Stimulated activated CD4-positive, alpha-beta T cell treated with anti-CD3 and anti-CD28 coated beads, Interleukin-4, amount 100 ng/mL, for 24 hours (primary cell): ENCODE measurements at places on chromosomes 2 and 18.

DNA sequence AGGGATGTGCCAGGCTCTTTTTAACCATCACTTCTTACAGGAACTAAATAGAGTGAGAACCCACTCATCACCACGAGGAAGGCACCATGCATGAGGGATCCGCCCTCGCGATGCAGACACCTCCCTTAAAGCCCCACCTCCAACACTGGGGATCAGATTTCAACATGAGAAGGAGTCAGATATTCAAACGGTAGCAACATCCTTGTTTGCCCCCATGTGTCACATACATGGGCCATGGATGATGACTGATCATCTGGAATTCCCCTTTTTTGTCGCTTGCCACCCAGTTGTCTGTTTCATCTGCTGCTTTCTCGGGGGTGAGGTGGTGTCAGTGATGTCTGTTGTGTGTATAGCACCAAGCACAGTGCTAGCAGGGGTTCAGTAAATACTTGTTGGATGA is 57.9 kb downstream of the NCK2 start:
- peak; percentile 81 for DNase-seq

GRCh38 chr2:220276741-220277444 is 649.5 kb downstream of the SLC4A3 start:
- no peak for DNase-seq

GRCh38 chr18:58755304-58756010 is 84.2 kb downstream of the MALT1 start:
- DNase-seq: no peak

DNA sequence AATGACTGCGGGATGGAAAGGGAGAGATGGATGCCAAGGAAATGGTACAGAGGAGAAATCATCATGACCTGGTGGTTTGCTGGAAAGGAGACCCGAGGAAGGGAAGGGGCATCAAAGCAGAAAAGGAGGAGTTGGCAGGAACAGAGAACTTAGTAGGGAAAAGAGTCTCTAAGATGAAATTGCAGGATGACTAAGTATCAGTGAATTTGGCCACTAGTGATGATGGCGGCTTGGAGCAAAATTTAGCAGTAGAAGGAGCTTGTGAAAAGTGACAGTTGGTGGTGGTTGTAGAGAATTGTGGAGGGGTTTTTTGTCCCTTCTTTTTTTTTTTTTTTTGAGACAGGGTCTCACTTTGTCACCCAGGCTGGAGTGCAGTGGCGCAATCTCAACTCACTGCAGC is 10.1 kb downstream of the METAP1D start:
- no peak for DNase-seq

GRCh38 chr2:150222379-150222778 is 265.1 kb downstream of the RND3 start:
- no peak for DNase-seq

DNA sequence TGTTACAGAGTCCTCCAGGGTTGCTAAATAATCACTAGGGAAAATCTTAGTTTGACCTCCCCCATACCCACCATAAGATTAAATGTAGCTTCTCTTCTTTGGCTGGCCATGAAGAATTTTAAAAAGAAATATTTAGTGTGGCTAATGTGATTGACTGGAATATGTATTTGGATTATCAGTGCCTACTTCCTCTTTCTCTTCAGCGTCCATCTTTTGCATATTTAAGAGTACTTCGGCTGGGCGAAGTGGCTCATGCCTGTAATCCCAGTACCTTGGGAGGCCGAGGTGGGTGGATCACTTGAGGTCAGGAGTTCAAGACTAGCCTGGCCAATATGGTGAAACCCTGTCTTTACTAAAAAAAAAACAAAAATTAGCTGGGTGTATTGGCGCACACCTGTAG is 28.8 kb downstream of the ADAM23 start:
- no peak for DNase-seq

DNA sequence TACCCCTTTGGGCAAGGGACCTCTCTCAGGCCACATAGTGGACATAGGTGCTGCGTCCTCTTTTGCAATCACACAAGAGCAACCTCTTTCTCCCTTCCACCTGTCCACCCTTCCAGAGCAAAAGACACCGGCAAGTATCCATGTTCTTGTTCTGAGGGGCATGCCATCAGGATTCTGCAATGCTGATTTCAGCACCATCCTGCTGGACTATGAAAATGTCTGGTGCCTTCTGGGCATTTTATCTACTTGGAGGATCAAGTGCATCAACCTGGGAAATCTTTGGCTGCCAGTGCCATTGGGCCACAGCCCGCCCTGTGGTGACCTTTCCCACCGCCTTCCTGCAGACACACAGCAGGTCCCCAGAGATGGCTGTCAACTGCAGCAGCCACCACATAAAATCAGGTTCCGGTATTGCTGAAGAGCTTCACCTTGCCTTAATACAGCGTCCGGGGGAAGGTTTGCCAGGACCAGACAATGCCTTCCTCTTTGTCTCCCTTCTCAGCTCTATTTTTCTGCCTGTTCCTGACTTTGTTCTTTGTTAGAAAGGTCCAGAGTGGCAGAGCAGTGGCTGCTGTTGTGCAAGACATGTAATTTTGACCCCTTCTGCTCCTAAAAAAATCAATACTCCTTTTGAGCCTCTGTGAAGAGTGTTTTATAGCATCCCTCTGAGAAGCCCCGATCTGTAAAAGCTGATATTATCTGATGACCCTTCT is 18.5 kb upstream of the BOD1L2 start:
- no peak for DNase-seq
